ENCODE measurements at places on chromosomes 5 and 9.
A peak's percentile ranks its signal among the peaks of the same experiment; 100 is the strongest.

DNA sequence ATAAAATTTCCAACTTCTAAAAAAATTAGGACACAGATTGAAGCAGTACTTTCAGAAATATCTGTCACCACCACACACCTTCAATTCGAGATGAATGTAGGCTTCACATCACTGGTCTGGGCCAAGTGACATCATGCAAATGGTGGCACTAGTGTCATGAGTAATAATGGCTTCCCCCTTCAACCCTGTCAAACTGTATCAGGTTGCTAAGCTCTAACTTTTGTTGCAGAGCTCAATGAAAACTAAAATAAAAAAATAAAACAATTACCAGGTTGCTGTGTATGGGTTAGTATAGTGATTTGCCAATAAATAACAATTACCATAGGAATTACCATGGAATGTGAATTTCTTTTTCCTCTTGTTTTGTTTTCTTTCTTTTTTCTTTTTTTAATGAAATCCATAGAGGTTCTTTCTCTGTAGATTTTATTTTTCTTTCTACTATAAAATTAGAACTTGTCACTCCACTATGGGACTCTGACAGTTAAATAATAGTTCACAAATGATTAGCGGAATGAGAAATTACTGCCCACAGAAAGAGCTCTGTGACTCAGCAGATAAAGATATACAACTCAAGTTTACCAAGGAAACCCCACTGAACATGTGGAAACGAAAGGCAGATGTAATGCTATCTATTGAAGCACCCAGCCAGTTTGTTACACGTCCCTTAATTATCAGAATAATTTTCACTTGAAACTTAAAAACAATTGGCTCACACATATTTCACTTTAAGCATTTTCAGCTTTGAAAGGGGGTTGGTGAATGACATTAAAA is 783.8 kb upstream of the WWC1 start:
- no peaks in the 10 kb centered on the region for H3K27me3 ChIP-seq
- no peak overlapping the region for H3K27ac ChIP-seq
- DNase-seq, result no peak
- H3K4me1 ChIP-seq, result no peaks in the 10 kb centered on the region

GRCh38 chr5:4804691-4805360 is 335.3 kb upstream of the ADAMTS16 start:
- H3K36me3 ChIP-seq, result no peaks in the 10 kb centered on the region
- no peak for DNase-seq

GRCh38 chr9:23766613-23767012 is 59.4 kb downstream of the ELAVL2 start:
- no peak overlapping the region for H3K4me3 ChIP-seq
- H3K36me3 ChIP-seq, result no peaks in the 10 kb centered on the region
- H3K27me3 ChIP-seq, result no peaks in the 10 kb centered on the region

DNA sequence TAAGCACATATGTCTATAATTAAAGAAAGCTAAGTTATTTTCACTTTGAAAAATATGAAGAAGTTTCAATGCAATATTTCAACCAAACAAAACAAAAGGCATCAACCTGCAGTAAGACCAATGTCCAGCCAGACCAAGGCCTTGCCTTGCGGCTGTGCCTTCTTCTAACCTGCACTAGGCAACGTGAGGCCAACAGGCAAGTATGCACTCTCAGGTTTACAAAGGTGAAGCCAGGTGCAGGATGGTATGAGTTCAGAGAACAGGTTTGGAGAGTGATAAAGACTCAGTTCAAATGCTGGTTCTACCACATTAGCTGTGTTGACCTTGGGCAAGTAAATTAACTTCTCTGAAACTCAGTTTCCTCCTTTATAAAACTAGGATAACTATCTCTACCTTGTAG is 79.3 kb downstream of the KLHL3 start:
- H3K4me1 ChIP-seq, result peaks cover 7% of the 10 kb centered on the region
- no peaks in the 10 kb centered on the region for H3K27me3 ChIP-seq
- H3K36me3 ChIP-seq, result no peaks in the 10 kb centered on the region

DNA sequence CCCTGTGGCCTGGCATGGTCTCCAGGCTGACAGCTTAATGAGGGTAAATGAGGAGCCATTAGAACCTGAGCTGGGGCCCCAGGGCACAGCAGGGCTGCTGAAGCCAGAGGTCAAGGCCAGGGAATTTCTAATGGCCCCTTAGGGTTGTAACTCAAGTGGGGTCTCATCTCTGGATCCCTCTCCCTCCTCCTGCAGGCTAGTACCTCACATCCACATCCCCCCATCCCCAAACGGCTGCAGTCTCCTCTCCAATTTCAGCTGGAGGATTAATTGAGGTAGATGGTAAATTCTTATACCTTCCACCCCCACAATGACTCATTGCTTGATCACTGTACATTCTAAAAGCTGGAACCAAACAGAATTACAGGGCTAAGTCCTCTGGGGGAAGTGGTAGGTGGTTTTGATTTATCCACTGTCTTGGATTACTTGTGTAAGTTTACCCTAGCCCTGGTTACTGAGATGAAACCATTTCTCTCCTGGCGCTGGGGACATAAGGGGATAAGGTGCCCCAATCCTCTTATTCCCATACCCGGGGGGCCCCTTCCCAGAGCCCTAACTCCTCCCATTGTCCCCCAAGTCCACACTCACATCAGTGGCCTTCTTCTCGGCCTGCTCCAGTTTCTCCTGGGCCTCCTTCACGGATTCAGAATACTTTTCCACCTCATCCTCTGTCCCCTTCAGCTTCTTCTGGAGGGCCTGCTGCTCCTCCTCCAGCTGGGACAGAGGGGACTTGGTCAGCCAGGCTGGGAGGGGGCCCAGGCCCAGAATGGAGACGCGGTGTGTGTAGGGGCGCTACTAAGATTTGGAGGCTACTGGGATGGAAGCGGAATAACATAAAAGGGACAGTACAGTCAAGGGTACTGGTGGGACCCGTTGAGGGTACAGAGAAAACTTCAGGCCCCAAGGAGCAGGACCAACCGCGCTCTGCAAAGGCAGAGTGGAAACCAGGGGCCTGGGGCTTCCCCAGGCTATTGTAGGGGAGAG is 875 bp downstream of the TPM2 start:
- H3K4me1 ChIP-seq, result peaks cover 17% of the 10 kb centered on the region
- peak overlapping the region; percentile 67 for H3K4me3 ChIP-seq
- DNase-seq, result no peak
- H3K27me3 ChIP-seq, result no peaks in the 10 kb centered on the region
- peak overlapping the region; percentile 94 for H3K27ac ChIP-seq

DNA sequence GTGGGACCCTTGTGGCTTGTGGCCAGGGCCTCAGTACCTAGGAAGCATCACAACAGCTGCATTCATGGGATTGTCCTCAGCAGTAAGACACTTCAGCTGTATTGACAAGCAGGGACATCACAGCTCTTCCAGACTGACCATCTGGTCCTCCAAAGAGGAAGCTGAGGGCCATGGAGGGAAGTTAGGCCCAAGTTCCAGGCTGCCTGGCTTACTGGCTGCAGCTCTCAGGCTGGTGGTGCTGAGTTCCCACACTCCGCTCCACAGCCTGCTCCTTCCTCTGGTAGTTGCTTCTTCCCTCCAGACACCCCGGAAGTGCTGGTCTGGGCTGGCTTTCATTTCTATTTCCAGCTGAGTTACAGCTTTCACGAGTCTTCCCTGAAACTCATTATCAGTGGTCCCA is 5.7 kb upstream of the STING1 start:
- no peaks in the 10 kb centered on the region for H3K36me3 ChIP-seq
- H3K4me1 ChIP-seq, result peaks cover 7% of the 10 kb centered on the region
- peak overlapping the region; percentile 43 for H3K27ac ChIP-seq
- H3K4me3 ChIP-seq, result no peak overlapping the region

DNA sequence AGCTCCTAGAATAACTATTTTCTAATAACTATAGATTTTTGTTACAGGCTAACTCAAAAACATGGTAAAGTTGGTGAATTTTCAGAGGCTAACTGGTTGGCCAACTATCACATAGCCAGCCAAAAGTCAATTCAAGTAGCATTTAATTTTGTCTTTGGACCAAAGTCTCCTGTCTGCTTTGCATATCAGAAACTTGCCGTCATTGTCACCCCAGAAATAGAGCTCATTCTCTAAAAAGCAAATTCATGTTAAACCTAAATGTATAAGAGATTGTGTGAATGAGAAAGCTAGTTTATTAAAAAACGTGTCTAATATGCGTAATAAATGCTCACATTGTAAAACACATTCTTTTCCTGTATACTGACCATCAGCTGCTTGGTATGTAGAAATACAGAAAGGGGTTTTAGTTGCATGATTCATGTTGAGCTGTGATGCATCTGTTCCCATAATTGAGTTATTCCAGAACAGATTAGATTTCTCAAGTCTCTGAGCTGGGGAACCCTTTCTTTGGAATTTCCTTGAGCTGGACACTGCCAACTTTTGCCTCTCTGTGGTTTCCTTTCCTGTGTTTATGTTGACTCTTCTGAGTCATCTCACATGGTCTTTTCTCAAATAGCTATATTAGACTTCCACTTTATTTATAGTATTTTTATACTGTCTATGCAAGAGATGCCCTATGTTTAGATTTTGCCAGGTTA is 7.3 kb downstream of the SRFBP1 start:
- no peaks in the 10 kb centered on the region for H3K36me3 ChIP-seq
- H3K27me3 ChIP-seq, result no peaks in the 10 kb centered on the region
- no peak for DNase-seq
- no peak overlapping the region for H3K27ac ChIP-seq
- H3K4me3 ChIP-seq, result no peak overlapping the region

DNA sequence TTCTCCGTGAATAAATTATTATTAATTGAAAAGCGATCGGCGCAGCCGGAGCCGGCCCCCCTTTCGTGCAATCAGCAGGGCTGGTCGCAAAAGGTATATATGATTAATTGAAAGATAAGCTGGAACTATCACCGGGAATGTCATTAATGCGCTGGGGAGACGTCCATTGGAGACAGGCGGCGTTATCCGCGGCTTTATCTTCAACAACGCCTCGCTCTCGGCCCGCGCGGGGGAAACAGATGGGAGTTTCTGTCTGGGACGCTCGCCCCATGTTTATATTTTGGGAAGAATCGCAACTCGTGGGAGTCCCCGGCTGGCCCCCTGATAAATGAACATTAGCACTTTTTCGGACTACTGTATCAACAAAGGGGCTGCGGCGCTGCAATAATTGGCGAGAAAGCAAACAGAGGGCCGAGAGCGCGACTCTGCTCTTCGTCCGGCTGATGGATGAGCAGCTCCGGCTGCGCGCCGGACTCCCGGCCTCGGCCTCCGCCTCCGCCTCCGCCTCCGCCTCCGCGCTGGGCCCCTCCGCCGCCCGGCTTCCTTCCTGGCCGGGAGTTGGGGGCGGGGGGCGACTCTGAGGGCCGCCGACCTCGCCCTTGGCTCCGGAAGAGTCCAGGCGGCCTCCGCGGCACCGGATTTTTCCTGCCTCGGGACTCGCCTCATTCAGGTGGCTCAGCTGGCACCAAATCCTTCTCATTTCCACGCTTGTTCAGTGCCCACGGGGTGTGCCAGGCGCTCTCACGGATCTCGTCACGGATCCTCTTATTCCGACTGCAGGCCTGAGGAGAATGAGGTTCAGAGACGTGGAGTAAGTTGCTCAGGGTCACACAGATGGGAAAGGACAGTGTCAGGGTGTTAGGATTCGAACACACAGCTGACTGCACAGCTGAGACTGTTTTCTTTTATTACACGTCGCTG is 3.6 kb upstream of the NKX2-5 start:
- H3K27ac ChIP-seq, result peak overlapping the region; percentile 91
- no peaks in the 10 kb centered on the region for H3K36me3 ChIP-seq
- H3K4me3 ChIP-seq, result peak overlapping the region; percentile 62

GRCh38 chr9:19464764-19465585 is 56.2 kb downstream of the ACER2 start:
- peak overlapping the region; percentile 62 for H3K4me3 ChIP-seq
- H3K27ac ChIP-seq, result no peak overlapping the region
- peak; percentile 74 for DNase-seq
- H3K4me1 ChIP-seq, result no peaks in the 10 kb centered on the region

DNA sequence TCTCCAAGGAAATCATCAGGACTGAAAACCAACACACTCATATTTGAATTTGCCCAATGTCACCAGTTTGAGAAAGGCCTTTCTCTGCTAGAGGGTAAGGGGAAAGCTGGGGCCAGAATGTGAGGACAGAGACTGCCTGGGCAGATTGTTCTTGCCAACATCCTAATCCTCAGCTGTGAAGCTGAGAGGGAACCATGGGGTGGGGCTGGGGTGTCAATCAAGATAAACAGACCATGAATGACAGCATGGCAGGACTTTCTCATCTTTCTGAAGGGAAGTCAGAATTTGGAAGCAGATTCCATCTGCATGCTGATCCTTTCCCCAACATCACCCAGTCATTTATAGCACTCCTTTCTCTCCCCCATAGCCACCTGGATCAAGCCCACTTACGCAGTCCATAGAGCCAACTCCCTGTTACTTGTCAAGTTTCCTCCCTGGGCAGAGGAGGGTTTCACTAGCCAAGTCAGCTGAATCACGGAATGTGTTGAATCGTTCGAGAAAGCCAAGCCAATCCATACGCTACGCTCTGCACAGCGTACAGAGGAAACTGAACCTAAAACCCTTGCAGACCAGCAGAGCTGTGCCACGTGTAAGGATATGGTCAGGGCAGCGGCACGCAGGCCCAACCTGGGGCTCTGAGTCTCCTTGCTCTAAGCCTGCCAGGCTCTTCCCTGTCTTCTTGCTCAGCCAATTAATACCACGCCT is 14.9 kb downstream of the GLDC start:
- no peak for DNase-seq
- H3K4me3 ChIP-seq, result no peak overlapping the region
- peaks cover 12% of the 10 kb centered on the region for H3K27me3 ChIP-seq

DNA sequence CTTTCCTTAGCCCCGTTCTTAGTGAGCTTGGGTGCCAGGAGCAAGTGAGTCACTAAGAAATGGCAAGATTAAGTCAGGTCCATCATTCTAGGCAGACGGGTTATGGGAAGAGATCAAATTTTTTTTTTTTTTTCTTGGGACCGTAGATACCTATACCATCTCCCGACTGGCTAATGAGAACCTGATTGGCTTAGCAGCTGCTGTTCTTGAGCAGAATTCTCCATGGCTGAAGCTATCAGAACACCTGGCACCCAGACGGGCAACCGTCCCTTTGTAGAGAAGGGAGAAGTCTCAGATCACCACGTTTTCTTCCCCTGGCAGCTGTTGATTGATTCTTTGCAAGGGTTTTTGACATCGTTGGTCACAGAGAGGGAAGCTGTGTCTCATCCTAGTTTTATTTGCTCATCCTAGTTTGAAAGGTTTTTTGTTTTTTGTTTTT is 78.6 kb downstream of the AOPEP start:
- H3K4me1 ChIP-seq, result peaks cover 60% of the 10 kb centered on the region
- peak overlapping the region; percentile 53 for H3K27ac ChIP-seq
- H3K27me3 ChIP-seq, result no peaks in the 10 kb centered on the region
- no peak for DNase-seq
- H3K4me3 ChIP-seq, result no peak overlapping the region

- H3K4me1 ChIP-seq, result peaks cover 38% of the 10 kb centered on the region
- no peak overlapping the region for H3K4me3 ChIP-seq
- no peaks in the 10 kb centered on the region for H3K27me3 ChIP-seq
- no peak overlapping the region for H3K27ac ChIP-seq
- peaks cover 4% of the 10 kb centered on the region for H3K36me3 ChIP-seq
- DNase-seq, result peak; percentile 85
Observed at GRCh38 chr5:756171-756570, 28.4 kb downstream of the ZDHHC11B start.

- H3K4me3 ChIP-seq, result no peak overlapping the region
- no peak for DNase-seq
- H3K27me3 ChIP-seq, result no peaks in the 10 kb centered on the region
- H3K4me1 ChIP-seq, result peaks cover under 1% of the 10 kb centered on the region
- H3K27ac ChIP-seq, result no peak overlapping the region
- peaks cover 1% of the 10 kb centered on the region for H3K36me3 ChIP-seq
Observed at GRCh38 chr5:157309796-157310195, 43.9 kb downstream of the CYFIP2 start.

GRCh38 chr5:172533058-172533398 is 78.7 kb upstream of the SH3PXD2B start:
- peaks cover 10% of the 10 kb centered on the region for H3K4me1 ChIP-seq
- DNase-seq, result peak; percentile 9
- no peaks in the 10 kb centered on the region for H3K27me3 ChIP-seq
- H3K4me3 ChIP-seq, result no peak overlapping the region
- H3K27ac ChIP-seq, result peak overlapping the region; percentile 82
- no peaks in the 10 kb centered on the region for H3K36me3 ChIP-seq

All from heart left ventricle (tissue), 16 donors.